Spinal cord (tissue), 10 donors: ENCODE measurements at places on chromosomes 1 and 21. TPM values are rescaled to one million over a fixed set of nuclear protein-coding genes. Genes with fewer than 3 reads are reported as not detected.

DNA sequence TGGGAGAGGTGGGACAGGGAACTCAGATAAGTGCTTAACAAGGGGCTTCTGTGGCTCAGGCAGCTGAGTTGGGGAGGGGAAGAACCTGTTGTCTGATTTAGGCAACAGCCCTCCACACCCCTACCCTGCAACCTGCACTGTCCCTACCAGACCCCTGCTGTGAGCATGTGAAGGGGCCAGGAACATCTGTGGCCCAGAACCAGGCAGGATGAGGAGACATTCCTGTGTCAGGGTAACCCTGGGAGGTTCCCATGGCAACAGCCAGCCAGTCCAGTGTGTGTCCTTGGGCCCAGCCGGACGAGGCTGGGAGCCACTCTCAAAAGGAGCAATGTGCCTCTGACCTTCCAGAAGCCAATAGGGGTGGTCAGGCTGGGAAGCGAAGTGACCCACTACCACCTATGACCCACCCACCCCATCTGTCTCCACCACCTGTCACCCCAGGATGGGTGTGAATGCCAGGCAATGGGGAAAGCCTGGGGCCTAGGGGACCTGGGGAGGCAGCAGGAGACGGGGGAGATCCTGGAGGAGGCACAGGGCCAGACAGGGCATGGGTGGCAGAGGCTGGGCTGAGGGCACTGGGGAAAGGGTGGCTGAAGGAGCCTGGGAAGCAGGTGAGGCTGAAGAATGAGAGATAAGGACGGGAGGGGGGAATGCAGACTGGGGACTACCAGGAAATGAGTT, 5.0 kb upstream of the PMVK start:
- DNase-seq = no peak

GRCh38 chr1:19752083-19752696, 47.5 kb downstream of the TMCO4 start:
- DNase-seq = no peak

- peak; percentile 20 for DNase-seq
Measured at GRCh38 chr1:241902391-241903065, 54.5 kb downstream of the EXO1 start.

Gene PLXNA2
- 49.5 TPM for polyA plus RNA-seq

Gene PGBD5
- polyA plus RNA-seq = 21.3 TPM

Gene GREM2
- polyA plus RNA-seq = 9.0 TPM

Gene COL11A1
- 63.1 TPM for polyA plus RNA-seq

Gene PTPRC
- polyA plus RNA-seq = 3.7 TPM

Gene HCRTR1
- 6.5 TPM for polyA plus RNA-seq

Gene AIRE
- polyA plus RNA-seq = 0.63 TPM
